ENCODE measurements at places on chromosomes 13 and 19.
A peak's percentile ranks its signal among the peaks of the same experiment; 100 is the strongest.

DNA sequence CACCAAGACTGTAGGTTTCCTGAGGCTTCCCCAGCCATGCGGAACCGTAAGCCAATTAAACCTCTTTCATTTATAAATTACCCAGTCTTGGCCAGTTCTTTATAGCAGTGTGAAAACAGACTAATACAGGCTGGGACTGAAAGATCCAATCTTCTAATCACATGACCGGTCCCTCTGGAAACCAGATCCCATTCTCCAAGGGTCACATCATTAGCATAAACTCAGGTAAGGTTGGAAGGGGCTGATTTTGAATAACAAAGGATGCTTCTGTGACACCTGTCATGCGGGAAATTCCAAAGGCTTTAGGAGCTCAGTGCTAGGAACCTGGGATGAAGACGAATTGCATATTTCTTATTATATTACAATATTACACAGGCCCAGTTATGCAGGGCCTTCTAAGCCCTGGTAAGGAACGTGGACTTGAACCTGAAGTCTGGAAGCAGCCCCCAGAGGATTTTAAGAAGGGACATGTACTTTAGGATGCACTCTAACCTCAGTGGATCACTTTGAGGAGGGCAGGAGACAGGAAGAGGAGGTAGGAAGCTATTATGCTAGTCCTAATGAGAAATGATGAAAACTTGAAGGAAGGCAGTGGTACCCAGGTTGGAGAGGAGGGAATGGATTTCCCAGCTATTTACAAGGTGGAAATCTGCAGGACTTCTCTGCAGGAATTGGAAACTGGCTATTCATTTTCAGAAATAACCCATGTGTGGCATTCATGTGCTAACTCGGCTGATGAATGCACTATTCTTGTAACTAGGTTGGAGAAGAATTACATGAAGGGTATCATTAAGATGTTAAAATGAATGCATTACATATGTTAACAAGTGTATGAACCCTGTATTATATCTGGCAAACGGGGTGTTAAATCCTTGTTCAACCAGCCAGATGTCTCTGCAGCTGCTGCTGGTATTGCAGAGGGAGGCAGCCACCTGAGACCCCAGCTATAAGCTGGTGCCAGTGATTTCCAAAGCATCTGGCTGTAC is 19.3 kb downstream of the TNFSF11 start:
- no peak for DNase-seq

- no peak for DNase-seq
Observed at GRCh38 chr13:44030615-44031014, 150.9 kb downstream of the LACC1 start.

GRCh38 chr13:45396533-45397095 is 21.6 kb downstream of the SLC25A30 start:
- DNase-seq, result no peak

GRCh38 chr19:2255112-2255845 is 938 bp downstream of the JSRP1 start:
- DNase-seq, result no peak

DNA sequence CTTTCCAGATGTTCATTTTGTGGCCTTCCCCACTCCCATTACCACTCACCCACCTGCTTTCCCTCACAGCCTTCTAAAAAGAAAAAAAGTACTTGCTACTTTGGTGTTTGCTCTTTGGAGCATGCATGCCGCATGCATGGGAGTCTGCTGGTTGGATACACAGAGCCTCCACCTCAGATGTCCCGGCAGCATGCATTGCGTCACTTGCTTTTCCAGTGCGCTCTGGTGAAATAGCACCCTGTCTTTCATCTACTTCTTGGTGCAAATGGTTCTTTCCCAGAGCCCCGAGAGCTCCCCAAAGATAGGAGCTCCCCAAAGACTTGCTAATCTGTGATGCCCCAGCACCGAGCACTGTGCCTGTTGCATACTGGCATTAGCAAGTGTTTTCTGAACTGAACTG is 333.2 kb upstream of the ZNF507 start:
- no peak for DNase-seq

DNA sequence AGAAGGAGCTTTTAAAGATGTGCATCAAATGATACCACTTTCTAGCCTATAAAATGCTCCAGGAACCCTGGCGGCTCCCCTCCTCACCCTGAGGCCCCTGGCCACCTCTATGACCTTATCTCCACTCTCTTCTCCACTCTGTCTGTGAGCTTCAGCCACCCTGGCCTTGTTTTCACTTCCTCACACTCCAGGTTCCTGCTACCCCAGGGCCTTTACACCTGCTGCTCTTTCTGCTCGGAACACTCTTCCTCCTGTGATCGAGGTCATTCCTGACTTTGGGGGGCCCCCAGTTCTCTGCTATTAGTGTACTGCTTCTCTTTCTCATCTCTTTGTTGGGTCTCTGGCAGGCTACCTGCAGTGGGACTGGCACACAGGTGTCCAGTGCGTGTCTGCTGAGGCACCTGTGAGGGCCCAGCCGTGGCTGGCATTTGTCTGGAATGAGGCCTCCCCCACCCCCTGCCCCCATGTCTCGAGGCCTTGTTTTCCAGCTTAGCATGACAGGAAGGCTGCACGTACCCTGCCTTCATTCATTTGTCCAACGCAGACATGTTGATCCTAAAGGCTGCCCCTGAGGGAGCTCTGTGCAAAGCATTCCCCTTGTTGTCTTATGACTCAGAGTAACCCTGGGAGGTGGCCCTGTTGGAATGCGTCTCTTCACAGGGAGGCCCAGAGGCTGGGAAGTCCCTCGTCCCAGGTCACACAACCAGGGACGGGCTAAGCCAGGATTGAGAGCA is 2.3 kb downstream of the DDA1 start:
- no peak for DNase-seq

DNA sequence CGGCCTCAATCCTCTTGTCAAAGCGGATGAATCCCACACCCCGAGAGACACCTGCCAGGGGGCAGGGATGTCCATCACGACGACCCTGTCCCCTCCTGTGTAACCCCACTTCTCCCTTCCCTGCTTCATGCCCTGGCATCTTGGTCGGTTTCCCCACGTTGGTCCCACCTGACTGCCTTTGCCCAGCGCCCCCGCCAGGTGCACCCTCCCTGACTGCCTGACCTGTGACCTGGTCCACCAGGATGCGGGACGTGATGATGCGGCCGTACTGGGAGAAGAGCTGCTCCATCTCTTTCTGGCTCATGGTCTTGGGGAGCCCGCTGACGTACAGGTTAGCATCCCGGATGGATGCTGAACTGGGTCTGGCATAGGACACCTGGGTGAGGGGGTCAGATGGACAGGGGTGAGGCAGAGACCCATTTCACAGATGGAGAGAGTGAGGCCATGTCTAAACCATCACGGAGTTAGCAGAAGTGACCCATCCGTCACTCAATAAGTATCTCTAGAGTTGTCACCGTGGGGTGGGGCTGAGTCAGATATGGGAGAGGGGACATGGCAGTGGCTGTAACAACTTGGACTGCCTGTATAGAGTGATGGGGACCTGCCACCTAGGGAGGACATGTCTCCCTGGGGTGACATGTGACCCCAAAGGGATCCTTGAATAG is 22.5 kb downstream of the ELAVL3 start:
- DNase-seq, result no peak

DNA sequence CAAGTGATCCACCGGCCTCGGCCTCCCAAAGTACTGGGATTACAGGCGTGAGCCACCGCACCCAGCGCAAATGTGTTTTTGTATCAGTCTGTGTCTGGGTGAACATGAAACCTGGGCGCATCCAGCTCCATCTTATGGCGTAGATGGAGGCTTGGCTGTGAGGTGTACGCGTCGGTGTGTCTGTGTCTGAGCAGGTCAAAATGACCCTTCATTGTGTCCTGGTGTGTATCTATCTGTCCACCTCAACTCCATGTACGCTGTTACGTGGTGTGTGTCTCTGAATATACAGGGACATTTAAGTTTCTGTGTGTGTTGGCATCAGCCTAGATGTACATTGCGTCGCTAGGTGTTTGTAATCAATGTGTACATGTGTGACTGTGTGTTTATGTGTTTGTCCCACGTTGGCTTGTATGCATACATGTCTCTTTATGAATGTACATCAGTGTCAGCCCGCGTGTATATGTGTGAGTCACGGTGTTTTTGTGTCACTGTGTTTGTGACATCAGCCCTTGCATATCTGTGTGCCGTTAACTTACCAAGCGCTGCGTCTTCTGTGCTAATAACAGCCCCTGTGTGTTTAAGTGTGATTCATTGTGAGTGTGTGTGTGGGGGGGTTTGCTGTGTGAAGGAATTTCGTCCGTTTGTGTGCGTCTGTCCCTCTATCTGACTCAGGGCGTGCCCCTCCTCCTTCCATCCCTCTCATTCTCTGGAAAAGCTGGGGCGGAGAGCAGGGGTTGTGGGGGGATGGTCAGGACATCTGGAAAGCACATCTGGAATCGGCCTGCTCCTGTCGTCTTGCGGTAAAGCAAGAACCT is 6.4 kb downstream of the AXL start:
- no peak for DNase-seq

GRCh38 chr19:28428663-28429348 is 784.1 kb downstream of the UQCRFS1 start:
- DNase-seq, result no peak

DNA sequence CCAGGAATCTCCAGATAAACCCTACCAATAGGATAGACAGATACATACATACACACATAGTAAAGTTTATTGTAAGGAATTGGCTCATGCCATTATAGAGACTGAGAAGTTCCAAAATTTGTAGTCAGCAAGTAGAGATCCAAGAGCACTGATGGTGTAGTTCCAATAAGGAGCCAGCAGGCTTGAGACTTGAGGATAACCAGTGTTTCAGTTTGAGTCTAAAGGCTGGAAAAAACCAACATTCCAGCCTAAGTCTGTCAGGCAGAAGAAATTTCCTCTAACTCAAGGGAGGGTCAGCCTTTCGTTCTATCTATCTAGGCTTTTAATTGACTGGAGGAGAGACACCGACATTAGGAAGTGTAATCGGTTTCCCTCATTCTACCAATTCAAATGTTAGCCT is 110.2 kb upstream of the TSHZ3 start:
- no peak for DNase-seq

- DNase-seq, result no peak
Observed at GRCh38 chr13:109207622-109208021, 578.2 kb downstream of the MYO16 start.

GRCh38 chr19:16654140-16654539 is 5.8 kb downstream of the SMIM7 start:
- DNase-seq, result no peak

- DNase-seq, result no peak
Observed at GRCh38 chr19:58356766-58357480, 3.6 kb upstream of the A1BG start.

DNA sequence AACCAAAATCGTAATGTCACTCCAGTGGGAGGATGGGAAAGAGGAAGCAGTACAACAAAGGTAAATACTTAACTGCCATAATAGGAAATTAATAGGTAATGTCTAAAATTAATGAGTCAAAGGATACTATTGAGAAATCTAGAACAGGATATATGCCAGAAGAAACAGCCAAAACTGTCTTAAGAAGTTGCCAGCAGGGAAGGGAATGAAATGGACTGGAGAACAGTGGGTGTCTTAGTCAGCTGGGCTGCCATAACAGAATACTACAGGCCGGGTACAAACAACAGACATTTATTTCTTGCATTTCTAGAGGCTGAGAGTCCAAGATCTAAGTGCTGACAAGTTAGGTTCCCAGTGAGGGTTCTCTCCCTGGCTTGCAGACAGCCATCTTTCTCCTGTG is 40.3 kb upstream of the IPO5 start:
- DNase-seq, result no peak

DNA sequence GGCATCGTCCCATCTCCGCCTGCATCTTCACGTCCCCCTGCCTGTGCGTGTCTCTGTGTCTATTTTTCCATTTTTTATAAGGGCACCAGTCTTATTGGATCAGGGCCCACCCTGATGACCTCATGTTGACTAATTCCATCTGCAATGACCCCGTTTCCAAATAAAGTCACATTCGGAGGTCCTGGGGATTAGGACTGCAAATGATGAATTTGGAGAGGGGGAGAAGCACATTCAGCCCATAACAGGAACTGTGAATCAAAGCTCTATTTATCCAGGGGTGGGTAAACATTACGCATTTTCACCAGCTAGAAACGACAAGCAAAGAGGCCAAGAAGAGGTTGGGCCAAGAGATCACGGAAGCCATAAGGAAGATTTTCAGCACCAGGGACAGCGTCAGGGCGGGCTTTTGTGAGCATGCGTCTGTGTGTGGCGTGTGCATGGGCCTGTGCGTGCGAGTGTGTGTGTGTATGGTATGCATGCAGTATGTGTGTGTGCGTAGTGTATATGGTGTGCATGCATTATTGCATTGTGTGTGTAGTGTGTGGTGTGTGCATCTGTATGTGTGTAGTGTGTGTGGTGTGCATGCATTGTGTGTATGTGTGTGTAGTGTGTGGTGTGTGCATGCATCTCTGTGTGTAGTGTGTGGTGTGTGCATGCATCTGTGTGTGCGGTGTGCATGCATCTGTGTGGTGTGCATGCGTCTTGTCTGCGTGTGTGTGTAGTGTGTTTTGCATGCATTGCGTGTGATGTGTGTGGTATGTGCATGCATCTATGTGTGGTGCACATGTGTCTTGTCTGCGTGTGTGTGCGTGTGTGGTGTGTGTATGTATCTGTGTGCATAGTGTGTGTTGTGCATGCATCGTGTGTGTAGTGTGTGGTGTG is 19.6 kb downstream of the CELF5 start:
- DNase-seq, result no peak

DNA sequence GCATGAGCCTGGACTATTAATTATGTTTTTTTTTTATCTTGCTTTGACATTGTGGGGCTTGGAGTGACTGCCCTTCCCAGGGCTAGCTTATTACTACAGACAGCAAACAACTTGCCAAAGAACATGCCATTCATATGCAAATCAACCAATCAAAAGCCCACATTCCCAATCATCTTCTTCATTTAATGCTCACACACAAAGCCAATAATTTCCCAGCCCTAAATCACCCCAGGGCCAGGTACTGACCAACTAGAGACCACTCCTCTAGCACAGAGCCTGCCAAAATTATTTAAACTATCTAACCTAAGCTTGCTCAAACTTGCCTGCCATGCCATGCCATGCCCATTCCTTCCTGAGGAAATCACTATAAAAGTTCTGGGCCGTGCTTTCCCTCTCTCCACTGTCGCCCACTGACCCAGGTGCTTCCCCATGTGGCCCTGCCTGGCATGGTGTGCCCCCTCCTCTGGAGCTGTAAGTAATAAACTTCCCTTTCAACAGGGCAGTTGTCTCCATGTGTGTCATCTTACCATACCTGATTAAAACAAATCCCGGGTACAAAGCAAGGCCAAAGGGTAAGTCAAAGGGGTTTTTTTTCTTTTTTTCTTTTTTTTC is 15.7 kb downstream of the PBX4 start:
- DNase-seq, result no peak

GRCh38 chr13:92682832-92683517 is 543.6 kb upstream of the GPC6 start:
- DNase-seq, result no peak

DNA sequence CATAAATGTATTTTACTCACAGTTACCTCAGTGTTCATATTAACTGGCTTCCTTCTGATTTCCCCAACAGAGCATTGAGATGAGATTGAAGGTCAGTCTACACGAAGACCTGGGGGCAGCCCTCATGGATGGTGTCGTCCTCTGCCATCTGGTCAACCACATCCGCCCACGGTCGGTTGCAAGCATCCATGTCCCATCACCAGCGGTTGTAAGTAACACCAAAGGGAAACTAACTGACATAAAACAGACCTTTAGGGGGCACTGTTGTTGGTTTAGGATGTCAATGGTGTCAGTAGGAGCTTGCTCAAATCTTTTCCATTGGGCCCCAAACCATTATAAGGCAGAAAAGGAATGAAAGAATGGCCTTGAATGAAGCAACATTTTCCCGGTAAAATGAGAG is 68.2 kb downstream of the ESD start:
- no peak for DNase-seq

GRCh38 chr19:54045771-54046170 is 17.9 kb downstream of the VSTM1 start:
- no peak for DNase-seq

- DNase-seq, result peak; percentile 47
Observed at GRCh38 chr19:28878862-28879566, 333.9 kb downstream of the UQCRFS1 start.

Data from NCI-H774 (cell line).